ENCODE measurements at places on chromosomes 13 and 19. TPM values are rescaled to one million over a fixed set of nuclear protein-coding genes. Genes with fewer than 3 reads are reported as not detected.
A peak's percentile ranks its signal among the peaks of the same experiment; 100 is the strongest.

TNFRSF19 gene
- total RNA-seq, result 28.1 TPM

GRCh38 chr19:50777261-50777660, 7.0 kb downstream of the GPR32 start:
- no peak for DNase-seq

ACOD1 gene
- total RNA-seq, result not detected

DNA sequence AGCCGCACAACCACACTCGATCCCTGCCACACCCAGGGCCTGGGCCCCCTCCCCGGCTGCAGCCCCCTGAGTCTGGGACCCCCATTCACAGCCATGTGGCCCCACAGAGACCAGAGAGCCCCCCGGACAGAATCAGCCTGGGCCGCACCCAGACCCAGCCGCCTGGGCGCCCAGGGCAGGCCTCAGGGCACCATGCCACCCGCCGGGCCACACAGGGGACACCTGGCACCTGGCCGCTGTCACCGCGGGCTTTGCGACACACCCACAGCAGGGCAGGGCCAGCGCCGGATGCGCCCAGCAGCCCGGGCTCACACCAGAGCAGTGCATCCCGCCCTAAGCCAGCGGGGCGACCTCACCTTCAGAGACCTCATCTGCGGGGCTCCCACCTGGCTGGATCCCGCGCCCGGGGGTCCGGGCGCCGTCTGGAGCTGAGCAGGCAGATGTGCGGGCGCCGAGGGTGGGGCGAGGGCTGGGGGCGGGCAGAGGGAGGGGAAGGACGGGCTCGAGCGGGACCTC, 443 bp downstream of the TBXA2R start:
- H3K4me1 ChIP-seq, result no peaks in the 10 kb centered on the region
- H3K4me3 ChIP-seq, result no peak overlapping the region
- no peak overlapping the region for H3K27ac ChIP-seq
- H3K36me3 ChIP-seq, result no peaks in the 10 kb centered on the region
- no peak for DNase-seq

FKBP8 gene
- total RNA-seq, result 216 TPM

DNA sequence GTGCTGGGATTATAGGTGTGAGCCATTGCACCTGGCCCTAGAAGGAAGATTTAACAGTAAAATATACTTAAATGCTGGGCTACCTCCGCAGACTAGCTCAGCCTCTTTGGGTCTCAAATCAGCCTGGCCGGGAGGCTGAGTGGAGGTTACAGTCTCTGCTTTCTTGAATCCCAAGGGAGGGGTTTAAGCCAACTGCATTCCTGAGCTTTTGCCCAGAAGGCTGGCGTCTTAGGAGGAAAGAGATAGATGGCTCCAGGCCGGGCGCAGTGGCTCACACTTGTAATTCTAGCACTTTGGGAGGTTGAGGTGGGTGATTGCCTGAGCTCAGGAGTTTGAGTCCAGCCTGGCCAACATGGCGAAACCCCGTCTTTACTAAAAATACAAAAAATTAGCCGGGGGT, 623 bp upstream of the C5AR1 start:
- peaks cover 2% of the 10 kb centered on the region for H3K4me1 ChIP-seq
- no peak overlapping the region for H3K4me3 ChIP-seq
- DNase-seq, result no peak
- H3K36me3 ChIP-seq, result no peaks in the 10 kb centered on the region
- no peak overlapping the region for H3K27ac ChIP-seq

GRCh38 chr13:45681113-45681512, 21.0 kb upstream of the CBY2 start:
- H3K27me3 ChIP-seq, result no peaks in the 10 kb centered on the region
- no peaks in the 10 kb centered on the region for H3K36me3 ChIP-seq
- no peak overlapping the region for H3K4me3 ChIP-seq
- no peak overlapping the region for H3K27ac ChIP-seq
- H3K4me1 ChIP-seq, result peaks cover 22% of the 10 kb centered on the region

DNA sequence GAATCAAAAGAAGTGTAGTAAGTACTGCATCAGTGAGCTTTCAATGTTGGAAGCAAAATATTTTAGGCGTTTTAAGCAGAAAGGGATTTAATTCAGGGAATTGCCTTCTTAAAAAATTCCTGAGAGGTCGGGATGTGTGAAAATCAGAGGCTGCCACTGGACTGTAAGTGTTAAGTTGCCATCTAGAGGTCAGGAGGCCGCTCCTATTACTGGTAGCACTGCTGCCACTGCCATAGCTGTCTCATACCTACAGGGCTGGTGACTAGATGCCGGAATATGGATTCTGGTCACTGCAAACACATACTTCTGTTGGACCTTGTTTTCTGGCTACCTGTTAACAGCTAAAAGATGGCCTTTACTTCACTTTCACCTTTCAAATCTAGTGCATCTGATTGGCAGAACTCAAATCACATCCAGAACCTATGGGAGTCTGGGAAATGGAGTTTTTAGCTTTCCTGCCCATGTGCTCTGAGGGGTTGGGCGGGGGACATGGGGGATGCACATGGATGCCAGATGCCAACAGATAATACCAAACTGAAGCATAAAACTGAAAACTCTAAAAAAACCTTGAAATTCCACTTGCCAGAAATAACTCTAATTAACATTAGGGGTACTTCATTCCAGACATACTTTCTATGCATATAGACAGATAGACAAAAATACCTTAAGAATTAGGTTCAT, 29.8 kb downstream of the DGKH start:
- H3K27me3 ChIP-seq, result no peaks in the 10 kb centered on the region
- no peak overlapping the region for H3K27ac ChIP-seq

DNA sequence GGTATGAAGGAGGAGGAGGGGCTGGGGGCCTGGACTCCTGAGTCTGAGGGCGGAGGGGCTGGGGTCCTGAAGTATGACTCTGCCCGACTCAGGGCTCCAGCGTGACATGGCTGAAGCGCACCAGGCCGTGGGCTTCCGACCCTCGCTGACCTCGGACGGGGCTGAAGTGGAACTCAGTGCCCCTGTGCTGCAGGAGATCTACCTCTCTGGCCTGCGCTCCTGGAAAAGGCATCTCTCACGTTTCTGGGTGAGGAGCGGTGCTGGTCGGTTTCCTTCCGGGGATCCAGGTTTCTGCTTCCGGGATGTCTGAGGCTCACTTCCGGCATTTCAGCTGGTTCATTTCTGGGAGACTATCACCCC, 1.2 kb downstream of the CPT1C start:
- DNase-seq, result no peak
- peaks cover 5% of the 10 kb centered on the region for H3K36me3 ChIP-seq
- peaks cover 11% of the 10 kb centered on the region for H3K4me1 ChIP-seq
- H3K27ac ChIP-seq, result no peak overlapping the region
- H3K27me3 ChIP-seq, result no peaks in the 10 kb centered on the region

DNA sequence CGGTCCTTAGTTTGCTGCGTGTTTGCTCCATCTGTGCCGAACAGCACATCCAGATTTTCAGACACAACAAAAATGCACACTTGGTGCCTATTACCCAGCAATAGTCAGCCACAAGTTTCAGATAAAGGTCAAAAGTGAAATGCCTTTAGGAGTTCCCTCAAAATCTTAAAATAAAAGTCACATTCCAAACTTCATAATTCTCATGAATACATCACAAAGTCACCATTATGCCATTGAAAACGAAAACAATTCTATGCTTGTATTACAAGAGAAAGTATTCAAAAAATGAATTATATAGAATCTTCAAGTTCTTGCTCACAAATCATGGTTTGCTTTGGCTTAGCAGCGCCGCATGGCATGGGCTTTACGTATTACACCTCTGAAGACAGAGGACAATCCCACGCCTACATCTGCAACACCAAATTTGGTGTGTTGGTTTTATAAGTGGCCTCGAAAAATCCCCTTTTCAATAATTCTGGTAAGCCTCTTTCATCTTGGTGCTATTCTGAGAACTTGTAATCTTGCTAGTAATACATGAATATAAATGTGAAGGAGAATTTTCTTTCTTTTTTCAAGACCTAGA, 26.6 kb downstream of the COL4A1 start:
- H3K36me3 ChIP-seq, result no peaks in the 10 kb centered on the region
- H3K4me1 ChIP-seq, result no peaks in the 10 kb centered on the region
- H3K27me3 ChIP-seq, result no peaks in the 10 kb centered on the region
- H3K4me3 ChIP-seq, result no peak overlapping the region
- no peak for DNase-seq

DIRAS1 gene
- total RNA-seq, result 8.6 TPM

AMH gene
- total RNA-seq, result 71.3 TPM

DNA sequence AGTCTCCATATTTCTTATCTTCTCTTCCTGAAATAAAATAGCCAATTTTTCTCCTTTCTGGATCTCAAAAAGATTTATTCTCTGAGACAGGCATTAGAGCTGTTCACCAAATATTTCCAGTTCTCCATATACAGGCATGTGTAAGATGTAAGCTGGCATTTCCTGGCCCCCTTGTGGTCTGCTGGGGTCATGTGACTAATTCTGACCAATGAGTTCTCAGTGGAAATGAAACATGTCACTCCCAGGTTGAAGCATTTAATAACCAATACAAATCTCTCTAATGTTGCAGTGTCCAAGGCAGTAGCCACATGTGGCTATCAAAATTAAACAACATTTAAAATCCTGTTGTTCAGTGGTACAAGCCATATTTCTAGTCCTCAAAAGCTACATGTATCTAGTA, 14.8 kb upstream of the CACNA1A start:
- H3K36me3 ChIP-seq, result no peaks in the 10 kb centered on the region
- no peaks in the 10 kb centered on the region for H3K4me1 ChIP-seq
- no peak overlapping the region for H3K27ac ChIP-seq
- DNase-seq, result no peak

DNA sequence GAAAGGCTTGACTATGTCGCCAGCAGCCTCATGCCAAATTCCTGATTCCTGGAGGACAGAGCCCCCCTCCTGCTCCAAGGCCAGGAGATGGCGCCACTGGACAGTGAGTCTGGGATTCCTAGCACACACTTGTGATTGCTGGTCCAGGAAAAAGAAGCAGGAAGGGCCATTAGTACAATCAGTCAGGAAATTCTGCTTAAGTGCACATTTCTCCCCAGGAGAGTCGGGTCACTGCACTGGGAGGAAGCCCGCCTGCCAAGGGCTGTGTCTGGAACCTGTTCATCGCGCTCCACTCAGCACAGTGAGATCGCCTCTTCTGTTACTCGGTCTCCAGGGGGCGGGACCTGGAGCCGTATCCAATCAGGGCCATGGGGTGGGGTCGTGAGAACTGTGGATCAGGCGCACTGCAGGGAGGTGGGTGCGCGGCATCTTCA, 65.1 kb downstream of the ZNF823 start:
- H3K27ac ChIP-seq, result peak overlapping the region; percentile 49
- DNase-seq, result peak; percentile 33
- H3K4me3 ChIP-seq, result peak overlapping the region; percentile 75
- peaks cover 4% of the 10 kb centered on the region for H3K4me1 ChIP-seq

METTL21C gene
- not detected for total RNA-seq

CNMD gene
- 1.1 TPM for total RNA-seq

DNA sequence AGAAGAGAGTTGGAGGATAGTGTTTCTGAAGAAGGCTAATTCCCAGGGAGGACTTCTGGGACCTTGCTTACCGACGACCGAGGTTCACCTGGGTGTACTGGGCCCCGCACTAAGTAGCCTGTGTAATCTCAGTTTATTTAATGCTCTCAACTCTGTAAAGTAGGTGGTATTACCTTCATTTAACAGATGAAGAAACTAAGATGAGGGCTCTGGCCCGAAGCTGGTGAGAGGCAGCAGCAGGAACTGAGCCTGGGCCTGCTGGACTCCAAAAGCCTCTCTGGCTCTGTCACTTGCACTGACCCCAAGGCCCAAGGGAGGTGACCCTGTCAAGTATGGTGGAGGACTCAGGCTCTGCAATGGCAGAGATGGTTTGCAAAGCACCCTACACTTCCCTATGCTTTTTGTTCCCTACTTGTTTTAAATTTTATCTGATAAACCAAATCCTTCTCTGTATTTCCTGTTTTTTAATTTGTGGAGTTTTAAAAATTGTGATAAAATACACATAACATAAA, 50.6 kb downstream of the GGACT start:
- H3K36me3 ChIP-seq, result peaks cover 15% of the 10 kb centered on the region
- H3K4me1 ChIP-seq, result peaks cover 4% of the 10 kb centered on the region
- no peak overlapping the region for H3K4me3 ChIP-seq
- no peak for DNase-seq

MISP3 gene
- 3.0 TPM for total RNA-seq

- H3K27ac ChIP-seq, result peak overlapping the region; percentile 75
- no peaks in the 10 kb centered on the region for H3K27me3 ChIP-seq
- no peak overlapping the region for H3K4me3 ChIP-seq
- H3K4me1 ChIP-seq, result no peaks in the 10 kb centered on the region
- DNase-seq, result no peak
- no peaks in the 10 kb centered on the region for H3K36me3 ChIP-seq
These were observed 960.7 kb upstream of the PCDH9 start for GRCh38 chr13:68190818-68191217.

GRCh38 chr19:38564981-38565690, 52.6 kb downstream of the MAP4K1 start:
- no peak overlapping the region for H3K4me3 ChIP-seq
- no peaks in the 10 kb centered on the region for H3K4me1 ChIP-seq
- peaks cover 34% of the 10 kb centered on the region for H3K27me3 ChIP-seq
- H3K36me3 ChIP-seq, result no peaks in the 10 kb centered on the region
- DNase-seq, result no peak
- H3K27ac ChIP-seq, result no peak overlapping the region

ZNF765 gene
- total RNA-seq, result 29.8 TPM

- H3K4me3 ChIP-seq, result peak overlapping the region; percentile 9
- H3K27me3 ChIP-seq, result no peaks in the 10 kb centered on the region
- H3K27ac ChIP-seq, result peak overlapping the region; percentile 95
- peaks cover 15% of the 10 kb centered on the region for H3K4me1 ChIP-seq
- peak; percentile 59 for DNase-seq
These were observed 31.3 kb upstream of the ISYNA1 start for GRCh38 chr19:18469069-18469846.

GRCh38 chr19:34260771-34261173, 6.4 kb downstream of the GARRE1 start:
- no peak for DNase-seq
- peaks cover 32% of the 10 kb centered on the region for H3K4me1 ChIP-seq
- H3K27me3 ChIP-seq, result no peaks in the 10 kb centered on the region
- no peak overlapping the region for H3K27ac ChIP-seq
- no peak overlapping the region for H3K4me3 ChIP-seq
- peaks cover 4% of the 10 kb centered on the region for H3K36me3 ChIP-seq

DNA sequence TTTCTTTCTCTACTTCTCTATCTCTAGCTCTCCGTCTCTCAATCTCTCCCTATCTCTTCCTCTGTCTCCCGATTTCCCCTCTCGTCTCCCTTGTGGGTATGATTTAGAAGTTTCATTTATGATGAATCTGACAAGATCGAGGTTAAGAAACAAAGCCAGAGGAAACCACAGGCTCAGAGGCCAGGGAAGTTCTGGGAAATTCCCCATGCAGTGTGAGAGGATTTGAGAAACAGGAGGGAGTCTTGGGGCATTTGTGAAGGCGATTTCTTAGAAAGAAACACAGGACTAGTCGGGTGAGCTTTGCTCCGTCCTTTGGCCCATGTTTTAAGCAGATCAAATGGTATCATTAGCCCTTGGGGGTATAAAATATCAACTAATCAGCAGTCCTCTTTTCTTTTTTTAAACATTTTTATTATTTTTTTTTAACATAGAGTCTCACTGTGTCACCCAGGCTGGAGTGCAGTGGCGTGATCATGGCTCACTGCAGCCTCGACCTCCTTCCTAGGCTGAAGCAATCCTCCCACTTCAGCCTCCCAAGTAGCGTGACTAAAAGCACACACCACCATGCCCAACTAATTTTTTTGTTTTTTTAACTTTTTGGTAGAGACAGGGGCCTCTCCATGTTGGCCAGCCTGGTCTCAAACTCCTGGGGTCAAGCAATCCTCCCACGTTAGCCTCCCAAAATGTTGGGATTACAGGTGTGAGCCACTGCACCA, 25.8 kb downstream of the TNFSF9 start:
- H3K27me3 ChIP-seq, result peaks cover 7% of the 10 kb centered on the region
- no peaks in the 10 kb centered on the region for H3K4me1 ChIP-seq
- H3K27ac ChIP-seq, result no peak overlapping the region
- no peak overlapping the region for H3K4me3 ChIP-seq
- no peak for DNase-seq
- no peaks in the 10 kb centered on the region for H3K36me3 ChIP-seq

Measured in progenitor cell of endocrine pancreas (in vitro differentiated cells).